ENCODE measurements at places on chromosomes 5 and 9.

DNA sequence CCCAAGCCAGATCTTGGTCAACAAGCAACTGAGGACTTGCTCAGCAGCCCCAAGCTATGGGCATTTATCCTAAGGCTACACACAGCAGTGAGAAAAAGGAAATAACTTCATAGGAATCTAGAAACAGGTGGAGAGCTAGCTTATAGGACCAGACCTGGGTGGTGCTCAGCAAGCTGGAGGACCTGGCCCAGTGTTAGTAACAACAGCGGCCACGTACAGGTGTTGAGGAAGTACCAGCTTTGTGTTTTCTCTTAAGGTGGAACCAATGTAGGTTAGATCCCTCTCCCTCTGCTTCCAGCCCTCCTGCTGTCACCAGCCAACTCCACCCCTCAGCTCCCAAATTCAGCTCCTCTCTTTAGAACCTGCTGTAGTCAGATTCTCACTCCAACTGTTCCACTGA is 43.4 kb downstream of the IRF1 start:
- no peak for DNase-seq

- no peak for DNase-seq
Observed at GRCh38 chr5:132026516-132027008, 15.1 kb upstream of the ACSL6 start.

- no peak for DNase-seq
Observed at GRCh38 chr5:124303366-124303765, 443.1 kb downstream of the ZNF608 start.

- DNase-seq: no peak
Observed at GRCh38 chr5:65779643-65780042, 57.6 kb downstream of the NLN start.

DNA sequence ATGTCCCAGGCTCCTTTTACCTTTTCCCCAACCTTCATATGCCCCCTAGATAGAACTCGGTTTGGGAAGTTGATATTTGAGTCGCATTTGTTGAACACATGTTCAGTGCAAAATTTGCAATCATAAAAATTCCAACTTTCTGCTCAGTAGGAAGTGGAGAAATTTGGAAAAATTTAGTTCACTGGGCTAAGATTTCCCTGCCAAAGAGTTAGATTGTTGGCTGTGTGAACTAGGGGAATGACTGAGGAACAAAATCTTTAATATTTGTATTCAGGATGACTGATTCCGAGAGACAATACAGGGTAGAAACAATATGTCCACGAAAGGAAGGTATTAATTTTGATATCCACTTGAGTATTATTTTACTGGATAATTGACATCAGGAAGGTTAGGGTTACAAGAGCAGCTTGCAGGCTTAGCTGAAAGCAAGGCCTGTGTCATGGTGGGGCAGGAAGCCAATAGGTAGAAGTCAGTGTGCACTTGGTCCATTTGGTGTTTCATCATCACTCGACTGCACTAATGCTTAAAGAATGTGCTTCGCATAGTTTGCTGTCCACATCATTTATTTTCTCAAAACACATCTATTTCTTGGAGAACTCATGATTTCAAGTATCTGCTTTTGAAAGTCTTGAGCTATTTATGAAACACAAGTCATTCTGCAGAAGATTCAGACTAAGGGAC is 59.4 kb upstream of the GNA14 start:
- no peak for DNase-seq

DNA sequence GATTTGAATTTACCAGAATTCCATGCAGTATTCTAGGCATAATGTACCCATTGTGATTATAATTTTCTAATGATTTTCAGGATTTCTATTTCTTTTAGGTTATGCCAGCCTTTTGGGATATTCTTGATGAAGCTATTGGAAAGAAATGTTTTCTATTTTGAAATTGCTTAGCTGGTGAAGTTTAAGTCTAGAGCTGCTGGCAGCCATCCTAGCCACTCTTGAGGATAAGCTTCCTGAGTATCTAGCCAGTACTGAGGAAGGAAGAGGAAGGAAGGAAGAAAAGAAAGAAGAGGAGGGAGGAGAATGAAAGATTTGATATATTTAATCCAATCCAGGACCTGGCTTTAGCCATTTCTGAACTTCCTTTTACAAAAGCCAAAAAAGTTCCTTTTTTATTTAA is 142.1 kb upstream of the DAB2 start:
- no peak for DNase-seq

DNA sequence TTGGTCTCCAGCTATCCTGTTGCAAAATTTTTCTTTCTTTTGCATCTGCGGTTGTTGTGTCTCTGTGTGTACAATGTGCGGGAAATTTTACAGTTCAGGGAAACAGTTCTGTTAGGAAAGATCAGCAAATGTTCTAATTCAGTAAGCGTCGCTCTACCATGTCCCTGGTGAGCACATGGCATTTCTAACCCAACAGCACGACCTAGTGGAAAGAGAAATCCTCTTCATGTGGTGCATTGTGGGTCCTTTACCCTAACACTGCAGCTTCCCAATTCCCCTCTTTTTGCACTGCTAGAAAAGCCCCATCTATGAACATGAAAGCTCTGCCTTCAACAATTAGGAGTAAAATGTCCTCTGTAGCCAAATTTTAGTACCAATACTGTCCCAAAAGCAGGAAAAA is 974.2 kb upstream of the CDH9 start:
- DNase-seq: no peak

- DNase-seq: no peak
Observed at GRCh38 chr5:141431286-141431685, 979 bp downstream of the PCDHGA12 start.

GRCh38 chr5:135567661-135568060 is 11.1 kb downstream of the CXCL14 start:
- DNase-seq: no peak

DNA sequence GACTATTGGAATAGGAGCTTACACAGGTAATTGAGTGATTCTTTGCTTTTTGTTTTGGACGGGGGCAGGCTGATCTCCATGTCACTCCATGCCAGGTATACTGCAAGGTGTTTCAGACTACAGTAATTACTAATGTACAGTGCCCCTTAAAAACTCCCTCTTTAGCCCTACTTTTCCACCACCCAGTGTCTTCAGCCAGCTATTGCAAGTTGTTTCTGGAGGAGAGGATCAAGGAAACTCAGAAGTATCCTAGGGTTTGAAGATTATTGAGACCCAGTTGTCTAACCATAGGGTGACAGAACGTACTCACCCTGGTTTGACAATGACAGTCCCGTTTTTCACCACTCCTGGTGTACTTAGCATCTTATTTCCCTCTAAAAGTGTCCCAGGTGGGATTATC is 13.4 kb downstream of the CFAP95 start:
- DNase-seq: no peak

DNA sequence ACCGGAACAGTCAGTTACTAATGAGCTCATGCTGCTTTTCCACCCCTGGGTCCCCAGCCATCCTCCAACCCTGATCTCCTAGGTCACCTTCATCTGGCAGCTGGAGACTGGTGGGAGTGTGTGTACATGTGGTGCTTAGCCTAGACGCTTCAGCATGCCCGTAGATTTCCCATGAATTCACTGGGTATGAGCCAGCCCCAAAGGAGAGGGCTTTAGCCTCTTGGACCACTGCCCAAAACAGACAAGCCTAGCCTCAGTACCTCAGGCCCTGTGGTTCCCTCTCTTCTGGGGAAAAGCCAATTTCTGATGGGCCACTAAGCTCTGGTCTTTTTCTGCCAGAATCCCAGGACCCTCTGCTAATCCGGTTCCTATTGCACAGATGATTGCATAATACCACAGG is 48.0 kb upstream of the ASTN2 start:
- no peak for DNase-seq

DNA sequence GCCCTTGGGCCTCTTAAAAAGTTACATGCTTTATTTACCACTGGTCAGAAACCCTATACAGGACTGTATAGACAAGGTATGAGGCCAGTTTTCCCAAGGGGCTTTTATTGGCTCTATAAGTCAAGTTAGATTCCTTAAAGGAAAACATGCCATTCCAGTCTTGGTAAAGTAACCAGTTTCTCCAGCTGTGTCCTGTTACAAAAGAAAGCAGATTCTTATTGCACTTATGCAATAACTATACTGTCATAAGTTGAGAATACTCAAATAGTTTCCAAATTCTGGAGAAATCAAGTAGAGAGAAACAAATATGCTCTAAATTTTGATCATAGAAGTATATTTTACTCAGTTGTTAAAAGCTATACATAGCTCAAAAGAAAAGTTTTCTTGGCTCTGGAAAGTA is 47.2 kb downstream of the PTGS1 start:
- no peak for DNase-seq
